Mesothelial cell of epicardium (in vitro differentiated cells): ENCODE measurements at places on chromosomes 11 and 22. TPM values are rescaled to one million over a fixed set of nuclear protein-coding genes. Genes with fewer than 3 reads are reported as not detected.
A peak's percentile ranks its signal among the peaks of the same experiment; 100 is the strongest.

- DNase-seq = no peak
Observed at GRCh38 chr11:91326280-91326679, 898.3 kb upstream of the FAT3 start.

DNA sequence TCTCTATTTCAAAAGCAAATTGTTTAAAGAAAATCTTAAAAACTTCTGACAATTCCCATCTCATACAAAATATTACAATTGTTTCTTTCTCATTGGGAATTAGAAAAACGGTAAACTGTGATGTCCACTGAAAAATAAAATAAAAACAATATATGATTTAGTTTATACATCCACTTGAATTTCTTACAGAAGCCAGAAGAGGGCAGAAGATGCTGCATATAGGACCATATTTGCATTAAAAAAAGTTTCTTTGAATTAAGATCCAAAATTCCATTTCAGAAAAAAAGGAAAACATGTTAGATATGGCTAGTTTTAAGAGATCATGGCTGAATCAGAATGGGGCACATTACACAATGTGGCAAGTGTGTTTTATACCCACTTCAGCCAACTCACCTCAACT, 39.3 kb upstream of the LRRC4C start:
- DNase-seq = no peak

GRCh38 chr11:84714316-84714780, 912.8 kb downstream of the DLG2 start:
- peak; percentile 34 for DNase-seq

DNA sequence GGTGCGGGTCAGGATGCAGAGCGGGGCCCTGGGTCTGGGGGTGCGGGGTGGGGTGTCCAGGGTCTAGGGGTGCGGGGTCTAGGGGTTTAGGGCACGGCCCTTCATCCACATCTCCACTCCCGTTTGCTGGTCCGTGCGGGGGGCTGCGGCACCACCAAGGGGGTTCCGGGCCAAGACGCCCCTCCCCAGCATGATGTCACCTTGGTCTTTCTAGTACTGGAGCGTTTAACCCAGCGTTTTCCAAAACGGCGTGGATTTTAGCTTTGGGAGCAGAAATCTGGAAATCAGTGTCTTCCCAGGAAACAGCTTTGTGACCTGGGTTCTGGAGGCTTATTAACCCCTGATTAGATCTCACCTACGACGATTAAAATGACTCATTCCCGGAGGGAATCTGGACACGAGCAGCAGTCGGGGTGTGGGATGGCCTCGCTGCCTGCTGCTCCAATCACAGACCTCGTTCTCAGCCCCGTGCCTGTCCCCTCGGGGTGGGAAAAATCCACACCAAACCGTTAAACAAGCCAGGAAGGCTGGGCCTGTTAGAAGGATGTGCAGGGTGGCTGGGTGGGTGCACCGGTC, 759 bp downstream of the AP2A2 start:
- no peak for DNase-seq

DNA sequence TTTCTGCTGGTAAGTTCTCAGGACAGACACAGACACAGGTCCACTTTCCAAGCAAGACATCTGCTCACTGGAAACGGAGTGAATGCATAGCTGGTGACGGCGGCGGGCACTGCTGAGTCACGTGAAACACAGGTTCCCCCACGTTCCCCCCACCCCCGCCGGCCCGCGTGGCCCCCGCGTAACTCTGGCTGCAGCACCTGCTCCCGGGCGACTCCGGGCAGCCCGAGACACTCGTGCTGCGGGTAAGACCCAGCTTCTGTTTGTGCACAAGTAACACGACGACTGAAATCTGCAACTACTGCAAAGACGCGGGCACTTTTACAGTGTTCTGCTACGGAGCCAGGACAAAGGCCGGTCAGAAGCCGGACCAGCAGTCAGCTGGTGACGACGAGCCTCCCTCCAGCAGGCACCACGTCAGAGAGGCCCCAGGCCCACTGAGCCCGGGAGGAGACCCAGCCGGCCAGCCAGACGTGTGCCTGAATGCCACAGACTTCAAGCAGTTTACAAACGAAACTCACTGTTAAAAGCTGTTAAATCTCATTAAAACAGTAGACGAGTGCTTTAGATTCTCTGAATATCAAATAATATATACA, 12.9 kb upstream of the ARFGAP3 start:
- DNase-seq = no peak

DNA sequence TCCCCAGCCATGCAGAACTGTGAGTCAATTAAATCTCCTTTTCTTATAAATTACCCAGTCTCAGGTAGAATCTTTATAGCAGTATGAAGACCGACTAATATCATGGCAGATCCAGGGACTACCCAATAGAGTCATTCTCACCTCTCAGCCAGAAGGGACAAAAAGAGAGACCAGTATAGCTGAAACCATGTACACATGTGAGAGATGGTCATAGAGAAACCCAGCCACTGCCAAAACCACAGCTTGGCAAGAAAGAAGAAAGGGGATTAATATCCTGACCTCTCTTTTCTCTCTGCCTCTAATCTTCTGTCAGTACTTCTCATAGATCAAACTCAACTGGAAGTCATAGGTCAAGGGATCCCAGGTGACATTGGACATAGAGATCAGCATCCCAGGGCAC, 109.8 kb downstream of the CCDC34 start:
- no peak for DNase-seq

Gene HBE1
- 0.29 to 0.41 TPM (median 0.34 TPM) in 3 replicates for total RNA-seq

Gene NCR3LG1
- 4.8 to 5.6 TPM (median 4.9 TPM) in 3 replicates for total RNA-seq

Gene SCN3B
- total RNA-seq = 0.14 to 0.35 TPM (median 0.22 TPM) in 3 replicates

Gene LRRC55
- total RNA-seq = 11.5 to 14.7 TPM (median 13.2 TPM) in 3 replicates
